ENCODE measurements at places on chromosomes 16 and 17. TPM values are rescaled to one million over a fixed set of nuclear protein-coding genes. Genes with fewer than 3 reads are reported as not detected.

The NOG gene
- total RNA-seq, result 0.16 TPM

The KIFC3 gene
- total RNA-seq, result 3.8 TPM

The CTRB2 gene
- total RNA-seq, result 29.1 TPM

The GALR2 gene
- 0.49 TPM for total RNA-seq

GRCh38 chr17:82713071-82713723 is 3.3 kb upstream of the FN3KRP start:
- H3K4me1 ChIP-seq, result no peaks in the 10 kb centered on the region
- no peaks in the 10 kb centered on the region for H3K27me3 ChIP-seq
- no peak overlapping the region for H3K27ac ChIP-seq
- DNase-seq, result no peak
- H3K4me3 ChIP-seq, result no peak overlapping the region

GRCh38 chr16:1766231-1766630 is 5.1 kb downstream of the NME3 start:
- no peak for DNase-seq
- H3K27me3 ChIP-seq, result no peaks in the 10 kb centered on the region
- no peak overlapping the region for H3K27ac ChIP-seq
- peaks cover 5% of the 10 kb centered on the region for H3K4me1 ChIP-seq
- H3K36me3 ChIP-seq, result peaks cover 8% of the 10 kb centered on the region
